ENCODE measurements at places on chromosomes 13 and 19. TPM values are rescaled to one million over a fixed set of nuclear protein-coding genes. Genes with fewer than 3 reads are reported as not detected.
A peak's percentile ranks its signal among the peaks of the same experiment; 100 is the strongest.

GRCh38 chr13:29911781-29912418, 61.5 kb upstream of the UBL3 start:
- DNase-seq, result no peak

DNA sequence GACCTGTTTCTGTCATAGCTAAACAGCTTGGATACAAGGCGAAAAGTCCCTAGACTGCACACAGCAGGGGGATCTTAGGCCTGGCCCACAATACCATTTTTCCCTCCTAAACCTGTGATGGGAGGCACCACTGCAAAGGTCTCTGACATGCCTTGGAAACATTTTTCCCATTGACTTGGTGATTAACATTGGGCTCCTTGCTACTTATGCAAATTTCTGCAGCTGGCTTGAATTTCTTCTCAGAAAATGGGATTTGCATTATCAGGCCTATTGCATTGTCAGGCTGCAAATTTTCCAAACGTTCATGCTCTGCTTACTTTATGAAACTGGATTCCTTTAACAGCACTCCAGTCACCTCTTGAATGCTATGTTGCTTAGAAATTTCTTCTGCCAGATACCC, 136.2 kb upstream of the TSHZ3 start:
- no peak for DNase-seq

DNA sequence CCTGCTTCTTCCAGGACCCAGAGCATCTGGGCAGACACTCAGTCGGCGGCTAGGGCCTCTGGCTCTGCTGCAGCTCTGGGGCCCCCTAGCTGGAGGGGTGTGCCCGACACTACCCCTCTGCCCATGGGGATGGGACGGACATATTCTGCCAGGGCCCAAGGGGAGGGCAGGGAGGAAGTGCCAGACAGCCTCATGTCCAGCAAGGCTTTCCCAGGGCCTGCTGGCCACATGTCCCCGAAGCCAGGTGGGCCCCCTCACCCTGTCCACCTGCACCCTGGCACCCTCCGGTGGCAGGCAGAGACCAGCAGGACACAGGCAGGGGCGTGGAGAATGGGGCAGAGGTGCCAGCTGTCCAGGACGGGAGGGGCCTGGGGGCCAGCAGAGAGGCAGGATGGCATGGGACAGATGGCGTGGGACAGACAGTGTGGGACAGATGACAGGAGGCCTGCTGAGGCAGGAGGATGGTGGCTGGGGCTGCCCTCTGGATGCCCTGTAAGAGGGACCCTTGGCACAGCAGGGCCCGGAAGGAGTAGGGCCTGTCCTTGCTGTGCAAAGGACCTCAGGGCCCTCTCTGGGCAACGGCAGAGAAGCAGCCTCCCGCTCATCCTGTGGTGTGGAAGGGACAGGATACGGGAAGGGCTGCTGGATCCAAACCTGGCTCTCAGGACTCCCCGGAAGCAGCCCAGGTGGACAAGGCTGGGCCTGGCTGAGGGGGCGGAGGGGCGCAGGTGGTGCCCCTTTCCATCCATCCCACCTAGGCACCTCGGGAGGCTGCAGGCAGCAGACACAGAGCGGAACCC, 29.1 kb downstream of the CEBPG start:
- no peak for DNase-seq

DNA sequence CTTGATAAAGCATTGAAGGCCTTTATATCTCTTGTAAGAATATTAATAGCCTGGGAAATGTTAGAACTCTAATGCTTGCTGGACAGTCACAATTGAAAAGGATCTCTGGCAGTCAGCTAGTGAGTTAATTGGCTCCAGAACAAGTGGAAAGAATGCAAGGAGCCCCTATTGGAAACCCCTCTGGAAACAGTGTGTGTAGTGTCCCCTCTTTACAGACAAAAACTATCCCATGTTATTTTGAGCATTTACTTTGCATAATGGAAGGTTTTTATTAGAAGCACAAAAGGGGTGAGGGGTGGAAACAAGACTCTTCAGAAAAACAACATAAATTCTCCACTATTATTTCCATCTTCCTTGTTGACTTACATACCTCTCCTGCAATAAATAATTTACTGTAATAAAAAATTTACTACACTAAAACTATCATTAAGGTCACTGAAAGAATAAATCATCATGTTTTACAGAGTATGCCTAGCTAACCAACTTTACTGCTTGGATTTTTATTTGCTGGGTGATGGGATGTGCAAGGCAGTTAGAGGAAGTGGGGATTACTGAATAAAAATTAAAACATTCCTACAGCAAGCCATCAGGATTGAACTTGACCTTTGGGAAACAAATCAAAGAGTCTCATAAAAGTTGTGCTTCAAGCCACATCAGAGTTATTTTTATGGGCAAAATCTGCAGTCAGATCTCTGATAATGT, 610.4 kb downstream of the TBC1D4 start:
- DNase-seq, result no peak

- DNase-seq, result no peak
Observed at GRCh38 chr19:401866-402511, 7.0 kb downstream of the C2CD4C start.

GRCh38 chr19:501646-502045, 5.4 kb downstream of the MADCAM1 start:
- no peak for DNase-seq

GRCh38 chr19:49125025-49125731, 5.8 kb downstream of the PPFIA3 start:
- no peak for DNase-seq

- no peak for DNase-seq
Observed at GRCh38 chr13:45300190-45300985, 40.6 kb downstream of the TPT1 start.

- DNase-seq, result no peak
Observed at GRCh38 chr13:73365252-73365651, 306.4 kb downstream of the KLF5 start.

GRCh38 chr19:1052349-1052975, 12.6 kb downstream of the ABCA7 start:
- DNase-seq, result no peak

DNA sequence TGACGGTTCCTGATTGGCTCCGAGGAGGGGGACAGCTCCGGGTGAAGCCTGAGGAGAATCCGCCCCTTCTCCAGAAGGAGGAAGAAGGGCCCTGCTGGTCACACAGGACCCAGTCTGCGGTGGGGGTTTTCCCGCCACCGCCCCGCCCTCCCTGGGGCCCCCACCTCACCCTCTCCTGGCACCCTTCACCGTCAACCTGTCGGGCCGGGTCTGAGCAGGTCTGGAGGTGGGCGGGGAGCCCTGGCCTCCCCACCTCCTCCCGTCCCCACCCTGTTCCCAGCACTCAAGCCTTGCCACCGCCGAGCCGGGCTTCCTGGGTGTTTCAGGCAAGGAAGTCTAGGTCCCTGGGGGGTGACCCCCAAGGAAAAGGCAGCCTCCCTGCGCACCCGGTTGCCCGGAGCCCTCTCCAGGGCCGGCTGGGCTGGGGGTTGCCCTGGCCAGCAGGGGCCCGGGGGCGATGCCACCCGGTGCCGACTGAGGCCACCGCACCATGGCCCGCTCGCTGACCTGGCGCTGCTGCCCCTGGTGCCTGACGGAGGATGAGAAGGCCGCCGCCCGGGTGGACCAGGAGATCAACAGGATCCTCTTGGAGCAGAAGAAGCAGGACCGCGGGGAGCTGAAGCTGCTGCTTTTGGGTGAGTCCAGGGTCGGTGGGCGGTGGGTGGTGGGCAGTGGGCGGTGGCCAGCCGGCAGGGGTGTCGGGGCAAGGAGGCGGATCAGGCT, at the start of gene GNA15:
Gene GNA15 (plus strand): TSS at position 73 of the 723 bp plus-strand sequence. CDS start 418 bp downstream, at position 491.
- peak; percentile 53 for DNase-seq

GRCh38 chr19:46133101-46133627, 8.7 kb upstream of the IGFL3 start:
- DNase-seq, result no peak

- no peak for DNase-seq
Observed at GRCh38 chr13:51246418-51247277, 24.4 kb downstream of the FAM124A start.

- no peak for DNase-seq
Observed at GRCh38 chr19:9309974-9310446, 372 bp upstream of the ZNF699 start.

DNA sequence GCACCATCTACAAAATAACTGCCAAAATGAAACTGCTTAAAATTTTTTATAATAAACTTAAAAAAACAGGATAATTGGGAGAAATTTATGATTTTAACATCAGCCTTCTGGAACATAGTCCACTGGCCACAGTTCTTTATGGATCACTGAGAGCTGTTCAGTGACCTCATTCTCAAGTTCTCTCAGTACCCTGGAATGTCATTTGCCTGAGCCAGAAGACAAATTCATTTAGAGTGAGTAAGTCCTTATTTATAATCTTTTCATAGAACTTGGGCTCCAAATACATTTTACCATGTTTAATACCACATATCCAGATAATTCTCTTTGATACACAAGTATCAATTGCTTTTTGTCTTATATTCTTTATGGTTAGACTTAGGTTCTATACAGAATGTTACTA, 87.6 kb downstream of the CAB39L start:
- DNase-seq, result no peak

GRCh38 chr13:82062772-82063171, 1721.8 kb upstream of the SPRY2 start:
- no peak for DNase-seq

DNA sequence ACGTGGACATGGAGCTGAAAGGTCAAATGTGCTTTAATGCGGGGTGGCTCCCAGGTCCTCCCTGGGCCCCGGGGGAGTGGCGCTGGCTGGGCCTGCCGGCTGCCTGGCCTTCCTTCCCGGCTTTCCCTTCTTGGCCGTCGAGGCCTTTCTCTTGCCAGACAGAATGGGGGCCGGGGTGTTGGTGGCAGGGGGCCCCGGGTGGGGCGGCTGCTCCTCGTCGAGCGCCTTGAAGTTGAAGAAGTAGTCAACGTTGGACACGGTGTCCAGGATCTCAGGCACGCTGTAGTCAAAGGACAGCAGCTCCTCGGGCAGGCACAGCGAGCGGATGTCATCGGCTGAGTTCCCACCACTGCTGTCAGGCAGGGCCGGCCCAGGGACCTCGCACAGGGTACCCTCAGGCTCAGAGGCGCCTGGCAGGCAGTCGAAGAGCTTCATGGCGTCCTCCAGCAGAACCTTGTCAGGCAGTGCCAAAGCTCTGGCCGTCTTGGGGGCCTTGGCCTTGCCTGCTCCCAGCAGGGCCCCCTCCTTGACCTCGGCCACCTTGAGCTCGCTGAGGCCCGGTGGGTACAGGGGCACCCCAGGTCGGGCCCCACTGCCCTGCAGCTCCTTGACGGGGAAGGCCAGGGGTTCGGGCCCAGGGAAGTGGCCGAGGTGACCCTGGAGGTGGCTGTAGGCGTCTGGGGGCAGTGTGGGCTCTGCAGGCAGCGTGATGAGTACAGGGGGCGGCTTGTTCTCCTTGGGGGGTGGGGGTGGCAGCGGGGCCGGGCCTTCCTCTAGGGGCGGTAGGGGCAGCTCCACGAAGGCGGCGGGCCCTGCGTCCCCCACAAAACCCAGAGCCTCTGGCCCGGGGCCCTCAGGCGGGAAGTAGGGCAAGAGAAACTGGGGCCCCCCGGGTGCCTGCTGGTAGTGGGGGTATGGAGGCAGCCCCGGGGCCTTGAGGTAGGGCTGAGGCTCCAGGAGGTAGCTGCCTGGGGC, 1.3 kb downstream of the PRR22 start:
- DNase-seq, result no peak

GRCh38 chr19:31054430-31054829, 294.8 kb downstream of the TSHZ3 start:
- peak; percentile 18 for DNase-seq

DNA sequence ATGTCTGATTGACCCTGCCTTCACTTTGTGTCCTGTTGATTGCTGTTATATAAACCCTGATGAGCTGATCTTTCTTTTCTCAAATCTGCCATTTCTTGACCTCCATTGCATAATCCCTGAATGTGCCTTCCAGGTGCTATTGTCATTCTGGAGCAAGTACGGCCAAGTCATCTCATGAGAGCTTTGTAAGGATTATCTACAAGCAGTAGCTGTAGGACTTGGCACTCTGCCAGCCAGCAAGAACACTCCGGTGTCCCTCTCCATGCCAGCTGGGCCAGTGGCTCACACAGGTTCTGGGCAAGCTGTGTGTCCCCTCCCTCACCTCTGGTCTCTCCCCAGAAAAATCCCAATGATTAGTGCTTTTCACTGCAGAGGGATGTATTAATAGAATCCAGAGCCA, 348.1 kb downstream of the FOXO1 start:
- no peak for DNase-seq

GRCh38 chr13:28052945-28053344, 47.4 kb downstream of the FLT3 start:
- DNase-seq, result no peak

GRCh38 chr13:32790731-32791130, 204.5 kb downstream of the PDS5B start:
- no peak for DNase-seq

DNA sequence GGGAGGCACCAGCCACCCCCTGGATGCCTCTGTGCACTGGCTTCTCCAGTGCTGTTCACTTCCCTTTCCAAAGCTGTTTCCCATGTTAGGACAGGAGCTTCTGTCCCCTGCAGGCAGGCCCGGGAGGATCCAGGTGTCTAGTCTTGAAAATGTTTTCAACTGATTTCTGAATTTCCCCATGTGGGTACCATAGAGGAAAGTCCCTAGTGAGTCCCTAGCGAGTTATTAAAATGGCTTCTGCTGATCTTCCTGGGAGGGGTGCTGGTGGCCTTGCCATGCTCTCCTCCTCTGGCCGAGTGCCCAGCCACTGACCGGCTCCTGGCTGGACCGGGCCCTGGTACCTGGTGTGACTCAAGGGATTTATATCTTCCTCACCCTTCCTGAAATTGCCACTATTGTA, 5.2 kb upstream of the ANKRD10 start:
- DNase-seq, result no peak

DNA sequence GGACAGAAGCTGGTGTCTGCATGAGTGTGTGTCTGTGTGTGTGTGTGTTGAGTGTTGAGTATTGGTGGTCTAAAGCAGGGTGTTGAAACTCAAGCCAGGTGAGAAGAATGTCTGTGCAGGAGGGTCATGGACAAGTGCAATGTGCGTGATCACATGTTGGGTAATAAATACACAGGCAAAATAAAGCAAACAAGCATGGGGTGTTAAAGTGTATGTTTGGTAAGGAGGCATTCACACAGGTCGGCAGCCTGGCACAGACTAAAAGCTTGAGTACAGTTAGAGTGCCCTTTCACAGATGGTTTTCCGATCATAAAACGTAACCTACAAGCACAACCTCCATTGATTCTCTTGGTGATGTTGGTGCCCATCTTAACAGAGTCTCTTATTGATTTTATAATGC, 476.9 kb upstream of the KLHL1 start:
- DNase-seq, result no peak

Gene CEACAM1
- 7.0 TPM for total RNA-seq

Gene UBE2L5
- total RNA-seq, result not detected

Gene ABHD17A
- 148 TPM for total RNA-seq

Gene ERICH4
- not detected for total RNA-seq

Gene LIM2
- not detected for total RNA-seq

Gene PPP1R13L
- 7.4 TPM for total RNA-seq

Gene PINLYP
- total RNA-seq, result not detected

Gene C2CD4C
- not detected for total RNA-seq

Gene AP1M2
- total RNA-seq, result not detected

Gene KCTD15
- total RNA-seq, result 1.3 TPM

Gene FCHO1
- total RNA-seq, result 71.9 TPM

Gene LRRC8E
- total RNA-seq, result not detected

Gene DCT
- 0.44 TPM for total RNA-seq

Gene CD33
- 0.99 TPM for total RNA-seq

Gene VSIG10L
- total RNA-seq, result 0.27 TPM

Gene PRTN3
- not detected for total RNA-seq

Gene AMER2
- total RNA-seq, result not detected

Gene CYP2A6
- not detected for total RNA-seq

Gene CYP2A7
- total RNA-seq, result not detected

Gene RGCC
- 370 TPM for total RNA-seq
